ENCODE measurements at places on chromosomes 11 and 22. TPM values are rescaled to one million over a fixed set of nuclear protein-coding genes. Genes with fewer than 3 reads are reported as not detected.

Gene CNTF
- 0.82 TPM for total RNA-seq

Gene PVALB
- total RNA-seq: not detected

Gene ZPR1
- 37.1 TPM for total RNA-seq

Gene CNGA4
- total RNA-seq: not detected

Gene SLC29A2
- total RNA-seq: 0.36 TPM

Gene OMP
- 1.1 TPM for total RNA-seq

Gene NCR3LG1
- total RNA-seq: 4.6 TPM

Gene OR4A16
- not detected for total RNA-seq

Gene OR51I1
- total RNA-seq: not detected
